ENCODE measurements at places on chromosomes 3 and 15.

DNA sequence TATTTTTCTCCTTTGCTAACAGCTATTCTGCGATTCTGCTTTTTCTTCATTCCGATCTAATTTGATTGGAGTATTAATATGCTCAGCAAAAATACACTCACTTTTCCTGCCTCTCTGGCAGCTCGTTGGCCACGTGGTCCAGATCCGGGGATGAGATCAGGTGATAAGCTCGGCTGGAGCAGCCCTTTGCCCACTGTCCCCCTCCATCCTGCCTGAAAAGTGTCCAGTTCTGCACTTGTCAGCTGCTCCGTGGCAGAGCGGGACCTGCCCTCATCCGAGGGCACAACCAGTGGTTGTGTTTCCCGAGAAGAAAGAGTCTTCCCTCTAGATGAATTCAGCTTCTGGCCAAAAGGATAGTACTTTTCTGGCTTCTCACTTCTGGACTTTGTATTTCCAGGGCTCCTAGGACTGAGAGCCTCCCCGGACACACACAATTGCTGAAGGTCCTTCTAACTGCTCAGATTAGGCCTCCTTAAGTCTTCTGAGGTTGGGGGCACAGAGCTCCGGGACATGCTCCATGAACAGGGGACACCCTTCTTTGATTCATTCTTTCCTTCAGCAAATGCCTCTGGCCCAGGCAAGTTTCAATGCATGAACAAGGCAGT is 103.9 kb upstream of the ALDH1A3 start:
- no peak for DNase-seq

DNA sequence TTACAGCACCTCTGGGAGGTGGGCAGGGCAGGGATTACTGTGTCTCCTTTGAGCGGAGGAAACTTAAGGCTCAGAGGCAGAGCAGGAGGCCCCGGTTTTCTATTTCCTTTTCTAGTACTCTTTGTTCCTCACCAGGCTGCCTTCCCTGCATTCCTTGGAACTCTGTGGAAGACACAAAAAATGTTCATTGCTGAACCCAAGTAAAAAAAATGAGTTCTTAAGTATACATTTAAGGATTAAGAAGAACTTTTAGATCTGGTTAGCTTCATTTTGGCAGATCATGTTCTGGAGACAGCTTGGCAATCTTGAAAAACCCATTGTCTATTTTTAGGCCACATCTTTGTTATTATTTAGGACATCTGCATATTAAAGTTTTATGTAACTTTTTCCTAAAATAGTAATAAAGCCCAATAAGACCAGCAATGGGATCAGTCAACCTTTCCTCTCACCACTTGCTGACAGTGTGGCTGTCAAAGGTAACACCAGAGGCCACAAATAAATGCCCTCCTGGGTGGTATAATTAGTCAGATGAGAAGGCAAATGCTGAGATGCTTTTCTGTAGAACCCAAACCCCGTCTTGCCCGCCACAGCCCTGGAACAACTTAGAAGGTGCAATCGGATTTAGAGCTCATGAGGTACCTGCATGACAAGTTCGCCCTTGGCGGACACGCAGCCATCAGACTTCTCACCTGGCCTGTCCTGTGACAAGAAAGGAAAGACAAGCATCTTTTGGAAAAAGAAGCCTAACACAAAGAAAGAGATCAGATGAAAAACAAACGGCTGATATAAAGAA is 97.2 kb downstream of the DGKG start:
- peak; percentile 11 for DNase-seq

- DNase-seq: no peak
These were observed 361.4 kb downstream of the CHL1 start for GRCh38 chr3:557972-558371.

DNA sequence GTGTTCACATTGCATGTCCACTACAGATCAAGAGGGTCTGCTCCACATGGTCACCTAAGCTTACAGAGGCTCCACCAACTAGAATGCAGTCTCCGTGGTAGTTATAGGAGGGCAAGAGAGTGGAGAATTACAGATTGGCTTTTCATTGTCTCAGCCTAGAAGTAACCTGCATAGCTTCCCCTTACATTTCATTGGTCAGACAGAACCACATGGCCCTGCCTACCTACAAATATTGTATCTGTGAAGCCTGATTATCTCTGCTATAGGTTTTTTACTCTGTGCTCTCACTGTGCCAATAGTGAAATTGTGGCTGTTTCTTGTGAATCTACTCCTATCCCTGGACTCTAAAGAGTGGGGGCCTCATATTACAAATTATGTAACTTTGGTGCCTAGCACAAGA is 2.5 kb upstream of the TLNRD1 start:
- no peak for DNase-seq

- DNase-seq: no peak
These were observed 37.4 kb downstream of the FILIP1L start for GRCh38 chr3:100076731-100077529.

- DNase-seq: no peak
These were observed 61.5 kb upstream of the CFAP161 start for GRCh38 chr15:81072551-81072950.

- DNase-seq: no peak
These were observed 36.2 kb downstream of the PFN2 start for GRCh38 chr3:149934524-149934923.

GRCh38 chr3:188680189-188680588 is 491.6 kb upstream of the TPRG1 start:
- DNase-seq: no peak

- no peak for DNase-seq
These were observed 64.5 kb downstream of the NPTN start for GRCh38 chr15:73568564-73569280.

- no peak for DNase-seq
These were observed 51.2 kb upstream of the MLF1 start for GRCh38 chr3:158519776-158520175.

DNA sequence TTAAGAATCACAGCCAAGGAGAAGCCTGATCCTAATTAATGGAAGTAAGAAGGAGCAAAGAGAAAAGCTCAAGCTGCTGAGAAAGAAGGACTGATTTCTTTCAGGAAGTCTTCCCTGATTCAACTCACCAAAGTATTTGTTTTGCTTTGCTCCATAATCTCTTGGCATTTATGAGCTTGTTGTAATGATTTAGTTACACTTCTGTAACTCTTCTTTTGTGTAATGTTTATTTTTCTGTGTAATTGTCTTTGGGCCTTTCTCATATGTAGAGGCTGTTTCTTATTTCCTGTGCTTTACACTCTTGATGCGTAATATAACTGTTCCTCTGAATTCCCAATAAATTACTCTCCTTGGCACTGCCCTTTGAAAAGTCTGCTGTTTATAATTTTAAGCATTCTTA is 80.0 kb downstream of the COL6A5 start:
- no peak for DNase-seq

Measured in NCI-H1417 (cell line).